ENCODE measurements at places on chromosomes 6 and 20.

GRCh38 chr6:81906041-81906440 is 153.6 kb upstream of the TENT5A start:
- DNase-seq = no peak

GRCh38 chr20:36341331-36342020 is 35.3 kb downstream of the DLGAP4 start:
- no peak for DNase-seq

DNA sequence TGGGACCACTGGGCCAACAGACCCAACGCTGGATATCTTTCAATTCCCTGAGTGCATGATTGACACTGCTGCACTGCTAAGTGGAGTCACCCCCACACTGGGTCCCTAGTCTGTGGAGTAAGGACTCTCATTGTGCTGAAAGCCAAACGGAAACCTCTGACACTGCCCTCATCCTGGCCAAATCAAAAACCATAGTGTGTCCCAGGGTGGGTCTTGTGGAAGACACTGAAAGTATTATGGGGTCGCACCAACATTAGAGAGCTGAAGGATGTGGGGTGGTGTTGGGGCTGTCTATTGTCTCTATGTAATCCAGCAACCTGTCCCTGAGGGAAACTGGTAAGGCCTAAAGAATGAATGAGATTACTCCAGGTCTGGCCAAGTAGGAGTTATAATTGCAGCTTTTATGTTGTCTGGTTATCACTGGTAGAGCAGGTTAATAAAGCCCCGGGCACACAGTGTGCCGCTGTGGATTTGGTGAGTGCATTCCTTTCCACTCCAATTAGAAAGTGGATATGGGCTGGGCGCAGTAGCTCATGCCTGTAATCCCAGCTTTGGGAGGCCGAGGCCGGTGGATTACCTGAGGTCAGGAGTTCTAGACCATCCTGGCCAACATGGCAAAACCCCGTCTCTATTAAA is 57.9 kb downstream of the HLA-A start:
- DNase-seq = no peak

- DNase-seq = no peak
Measured at GRCh38 chr6:108916026-108916686, 67.9 kb downstream of the ARMC2 start.

DNA sequence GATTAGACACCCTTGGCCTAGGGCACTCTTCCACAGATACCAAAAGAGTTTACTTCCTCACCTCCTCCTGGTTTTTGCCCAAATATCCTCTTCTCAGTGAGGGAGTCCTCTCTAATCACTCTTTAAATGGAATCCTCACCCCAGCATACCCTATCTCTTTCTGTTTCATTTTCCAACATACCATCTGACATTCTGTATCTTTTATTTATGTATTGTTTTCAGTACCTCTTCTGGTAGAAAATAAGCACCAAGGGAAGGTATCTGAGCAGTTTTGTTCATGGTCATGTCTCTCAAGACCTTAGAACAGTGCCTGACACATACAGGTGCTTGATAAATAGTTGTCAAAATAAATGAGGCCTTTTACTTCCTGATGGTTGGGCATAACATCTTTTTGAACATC is 55.1 kb downstream of the KIAA0408 start:
- DNase-seq = no peak

- DNase-seq = no peak
Measured at GRCh38 chr6:9978480-9978879, 436.4 kb downstream of the TFAP2A start.

- no peak for DNase-seq
Measured at GRCh38 chr20:59988141-59988540, 29.9 kb downstream of the CDH26 start.

GRCh38 chr6:44036196-44036595 is 91.1 kb downstream of the MRPL14 start:
- DNase-seq = no peak

DNA sequence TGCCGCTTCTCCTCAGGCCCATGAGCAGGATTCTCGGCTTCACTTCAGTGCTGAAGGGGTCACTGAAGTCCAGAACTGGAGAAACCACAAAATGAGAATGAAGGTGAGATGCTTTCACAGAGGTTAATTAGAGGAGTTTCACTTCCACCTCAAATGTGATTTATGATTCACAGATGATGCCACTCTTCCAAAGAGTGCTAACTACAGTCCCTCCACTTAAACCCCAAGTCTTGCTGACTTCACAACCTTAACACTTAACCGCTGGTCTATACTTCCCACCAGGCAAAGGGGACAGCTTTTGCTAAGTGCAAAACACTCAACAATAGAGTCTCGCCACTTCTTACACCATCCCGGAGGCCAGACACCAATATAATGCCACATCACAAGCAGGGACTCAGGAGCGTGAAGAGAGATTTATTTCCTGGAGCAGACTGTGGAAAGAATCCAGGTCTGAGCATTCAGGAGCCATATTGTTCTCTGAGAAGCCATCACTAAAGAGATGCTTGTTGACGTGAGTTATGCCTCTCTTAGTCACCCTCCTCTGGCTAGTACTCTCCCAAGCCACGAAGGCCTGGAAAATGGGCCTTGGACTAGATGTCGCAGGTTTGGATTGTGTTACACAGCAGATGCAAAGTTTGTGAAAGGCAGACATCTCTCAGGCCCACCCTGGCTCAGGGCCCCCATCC is 24.4 kb downstream of the RRAGD start:
- no peak for DNase-seq

- no peak for DNase-seq
Measured at GRCh38 chr6:161104966-161105365, 113.4 kb downstream of the MAP3K4 start.

DNA sequence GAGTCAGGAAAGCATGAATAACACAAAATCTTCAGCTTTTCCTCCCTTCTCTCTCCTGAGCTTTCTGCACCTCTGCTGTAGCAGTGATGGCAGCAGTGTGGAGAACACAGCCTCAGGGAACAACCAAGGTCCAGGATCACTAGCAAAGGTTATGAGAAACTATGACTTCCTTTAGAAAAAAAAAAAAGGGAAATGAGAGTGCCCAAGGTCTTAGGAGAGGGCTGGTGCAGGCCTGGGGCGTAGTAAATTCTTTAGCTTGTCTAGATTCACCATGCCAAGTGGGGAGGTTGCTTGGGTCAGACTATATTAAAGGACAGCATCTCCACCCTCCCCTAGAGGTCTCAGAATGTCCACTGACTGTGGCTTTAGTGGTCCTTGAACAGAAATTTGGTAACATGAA is 40.4 kb upstream of the POLR1H start:
- DNase-seq = no peak

GRCh38 chr20:57306747-57307146 is 22.9 kb upstream of the SPO11 start:
- no peak for DNase-seq

- DNase-seq = no peak
Measured at GRCh38 chr6:157879873-157880254, 56.8 kb downstream of the SNX9 start.

GRCh38 chr20:36506253-36506652 is 35.1 kb upstream of the MYL9 start:
- no peak for DNase-seq

- DNase-seq = no peak
Measured at GRCh38 chr6:149438855-149439254, 38.8 kb downstream of the SUMO4 start.

DNA sequence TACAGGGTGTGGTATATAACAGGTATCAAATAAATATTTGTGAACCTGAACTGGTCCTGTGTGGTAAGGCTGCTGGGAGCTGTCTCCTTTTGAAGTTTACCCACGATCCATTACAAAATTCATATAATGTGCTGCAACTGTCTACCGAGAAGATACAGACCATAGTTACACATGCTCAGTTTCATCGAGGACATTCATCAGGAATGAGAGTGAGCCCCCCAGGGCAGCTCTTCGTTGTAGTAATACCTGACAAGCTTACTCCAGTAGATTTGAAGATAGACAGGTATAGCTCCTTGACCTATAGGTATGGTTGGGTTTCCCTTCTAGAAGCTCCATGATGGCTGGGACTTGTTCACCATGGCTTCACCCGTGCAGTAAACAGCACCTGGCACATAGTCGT is 25.7 kb downstream of the ARMC2 start:
- no peak for DNase-seq
